ENCODE measurements at places on chromosomes 4 and X.

DNA sequence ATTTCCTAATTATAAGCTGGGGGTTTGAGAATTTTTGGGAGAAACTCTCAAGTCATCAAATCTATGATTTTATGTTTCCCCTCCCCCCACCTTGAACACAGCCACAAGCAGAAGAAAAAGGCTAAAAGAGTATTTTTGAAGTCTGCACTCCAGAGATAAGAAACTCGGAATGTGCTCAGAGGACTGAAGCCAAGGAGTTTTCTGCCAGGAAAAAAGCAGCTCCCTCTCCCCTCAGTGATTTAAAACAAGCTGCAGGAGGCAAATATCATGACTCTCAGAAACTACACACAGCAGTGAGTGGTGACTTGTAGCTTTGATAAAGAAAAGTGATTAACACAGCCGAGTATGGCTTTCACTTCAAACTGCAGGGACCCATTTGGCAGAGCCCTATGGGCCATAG, 800.2 kb upstream of the FTHL17 start:
- no peak for DNase-seq

DNA sequence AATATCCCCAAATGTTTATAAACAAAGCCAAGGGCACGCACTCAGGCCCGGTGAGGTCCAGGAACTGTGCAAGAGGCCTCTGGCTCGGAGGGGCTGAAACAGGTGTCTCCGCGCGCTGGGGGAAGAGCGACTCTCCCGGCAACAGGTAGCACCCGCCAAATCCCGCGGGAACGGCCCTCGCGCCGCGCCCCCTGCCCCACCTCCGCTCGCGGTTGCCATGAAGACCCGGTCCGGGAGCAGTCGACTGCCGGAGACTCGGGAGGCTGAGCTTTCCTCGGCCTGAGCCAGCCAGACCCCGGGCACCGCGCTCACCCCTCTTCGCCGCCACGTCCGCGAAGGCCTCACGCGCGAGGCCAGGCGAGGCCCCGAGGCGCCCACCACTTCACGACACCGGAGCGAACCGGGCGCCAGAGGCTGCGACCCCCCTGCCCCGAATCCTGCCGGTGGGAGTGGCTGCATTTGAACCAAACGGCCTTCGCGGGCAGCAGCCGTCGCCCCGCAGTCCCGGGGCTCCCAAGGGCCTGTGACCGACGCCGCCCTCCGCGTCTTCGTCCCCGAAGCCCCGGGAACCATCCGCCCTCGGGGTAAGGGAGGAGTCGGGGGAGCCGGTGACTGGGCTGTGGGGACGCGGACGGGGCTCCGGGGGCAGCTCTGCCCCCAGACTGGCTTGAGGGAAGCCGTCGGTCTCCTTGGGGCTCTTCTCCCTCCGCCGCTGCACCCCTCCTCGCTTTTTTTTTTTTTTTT, at the start of gene NSUN7:
NSUN7 (plus strand) TSS at position 239 of the 744 bp plus-strand sequence. CDS start 739 bp downstream, outside the sequence.
- DNase-seq = no peak

- DNase-seq = no peak
Observed at GRCh38 chr4:36233567-36234266, 10.6 kb downstream of the ARAP2 start.

DNA sequence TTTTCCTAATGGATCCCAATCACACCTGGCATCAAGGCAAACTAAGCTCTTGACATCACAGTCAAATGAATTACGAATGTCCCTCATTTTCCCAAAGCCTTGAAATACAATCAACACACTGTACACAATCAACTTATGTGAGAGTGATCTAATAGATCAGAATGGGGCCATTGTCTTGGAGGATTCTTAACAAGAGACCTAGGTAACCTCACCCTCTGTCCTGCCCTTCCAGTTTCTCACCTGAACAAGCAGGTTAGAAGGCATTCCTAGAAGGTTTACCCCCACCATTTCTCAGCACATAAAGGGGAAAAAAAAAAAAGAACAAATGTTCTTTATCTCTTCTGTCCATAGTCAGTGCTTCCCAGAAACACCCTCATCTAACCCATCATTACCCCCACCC, 6.3 kb downstream of the SLC39A8 start:
- DNase-seq = no peak

GRCh38 chrX:41273638-41274037, 60.3 kb upstream of the DDX3X start:
- DNase-seq = no peak

DNA sequence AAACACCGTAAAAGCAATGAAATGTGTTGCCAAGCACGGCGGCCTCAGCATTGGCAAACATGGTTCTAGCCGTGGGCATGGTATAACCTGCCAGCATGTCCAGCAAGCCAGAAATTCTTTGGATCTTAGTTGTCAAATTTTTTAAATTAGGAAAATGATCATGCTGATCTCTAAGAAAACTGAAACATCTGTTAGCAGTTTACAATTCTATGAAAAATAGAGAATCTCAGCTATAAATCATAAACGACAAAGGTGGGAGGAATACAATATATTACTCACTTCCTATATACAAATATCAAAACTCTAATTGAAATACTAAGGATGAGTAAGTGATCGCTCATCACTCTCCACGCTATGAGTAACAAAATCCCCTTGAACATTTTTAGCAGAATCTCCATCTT, 130.3 kb downstream of the ADGRA3 start:
- no peak for DNase-seq

DNA sequence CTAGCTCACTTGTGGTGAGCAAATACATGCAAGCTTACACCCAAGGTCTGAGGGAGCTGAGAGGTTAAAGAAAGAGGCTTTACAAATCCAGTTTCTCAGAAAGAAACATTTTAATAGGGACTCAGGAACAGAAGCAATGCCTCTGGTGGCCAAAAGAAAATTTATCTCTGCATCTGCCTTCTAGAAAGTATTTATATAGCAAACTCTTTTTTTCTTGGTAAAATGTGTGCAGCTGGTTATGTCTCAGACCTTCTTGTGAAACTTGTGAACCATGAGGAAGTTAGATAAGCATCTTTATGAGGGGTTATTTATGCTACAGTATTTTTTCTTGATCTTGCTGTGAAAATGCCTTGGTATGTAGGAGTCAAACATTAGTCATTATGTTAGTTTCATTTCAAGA, 48.5 kb upstream of the CYSLTR1 start:
- no peak for DNase-seq

GRCh38 chr4:39563346-39563847, 36.2 kb upstream of the UGDH start:
- no peak for DNase-seq

- DNase-seq = no peak
Observed at GRCh38 chr4:81427344-81427821, 44.3 kb downstream of the RASGEF1B start.

- DNase-seq = no peak
Observed at GRCh38 chrX:48533165-48533564, 6.3 kb upstream of the TBC1D25 start.

- DNase-seq = no peak
Observed at GRCh38 chr4:113248320-113248719, 198.9 kb downstream of the ANK2 start.

GRCh38 chrX:111854556-111855490, 21.2 kb upstream of the TRPC5OS start:
- no peak for DNase-seq
